Stimulated activated naive CD4-positive, alpha-beta T cell (primary cell): ENCODE measurements at places on chromosomes 6 and 20.

- DNase-seq: peak; percentile 72
Measured at GRCh38 chr6:25027221-25027916, 91.6 kb upstream of the RIPOR2 start.

GRCh38 chr6:44495036-44495901 lies 107.8 kb downstream of the CDC5L start:
- no peak for DNase-seq

DNA sequence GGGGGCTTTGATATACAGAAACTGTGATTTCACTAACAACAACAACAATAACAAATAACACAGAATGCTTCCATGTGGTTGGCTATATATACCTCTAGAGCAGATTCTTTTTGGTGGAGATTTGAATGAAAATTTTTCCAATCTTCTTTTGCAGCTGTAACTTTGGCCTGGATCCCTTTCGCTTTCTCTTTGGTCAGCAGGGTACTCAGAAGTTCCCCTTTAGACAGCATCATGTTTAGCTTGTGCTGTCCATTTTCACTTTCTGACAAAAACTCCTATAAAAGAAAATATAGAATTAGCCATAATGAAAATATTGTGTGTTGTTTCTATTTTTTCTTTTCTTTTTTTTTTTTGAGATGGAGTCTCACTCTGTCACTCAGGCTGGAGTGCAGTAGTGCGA lies 264.2 kb downstream of the SYNE1 start:
- no peak for DNase-seq

- DNase-seq: no peak
Measured at GRCh38 chr6:168145747-168146596, 67.0 kb upstream of the FRMD1 start.

- no peak for DNase-seq
Measured at GRCh38 chr6:89462503-89462902, 29.6 kb downstream of the ANKRD6 start.

DNA sequence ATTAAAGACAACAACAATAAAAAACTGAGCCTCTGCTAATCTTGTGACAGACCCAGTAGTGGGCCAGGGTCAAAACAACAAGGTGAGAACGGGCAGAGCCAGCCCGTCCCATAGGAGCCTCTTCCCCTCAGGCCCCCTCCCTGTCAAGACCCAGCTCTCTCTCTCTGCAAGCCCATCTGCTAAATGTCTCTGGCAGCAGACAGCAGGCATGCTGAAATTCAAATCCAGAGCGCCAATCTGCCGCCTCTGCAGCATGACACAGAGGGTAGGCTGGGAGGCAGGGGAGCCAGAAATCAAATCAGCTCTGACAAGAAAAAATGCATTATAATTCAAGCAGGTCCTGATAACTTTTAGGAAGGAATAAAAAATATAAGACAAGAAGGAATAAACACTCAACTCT lies 26.3 kb downstream of the METTL24 start:
- no peak for DNase-seq

DNA sequence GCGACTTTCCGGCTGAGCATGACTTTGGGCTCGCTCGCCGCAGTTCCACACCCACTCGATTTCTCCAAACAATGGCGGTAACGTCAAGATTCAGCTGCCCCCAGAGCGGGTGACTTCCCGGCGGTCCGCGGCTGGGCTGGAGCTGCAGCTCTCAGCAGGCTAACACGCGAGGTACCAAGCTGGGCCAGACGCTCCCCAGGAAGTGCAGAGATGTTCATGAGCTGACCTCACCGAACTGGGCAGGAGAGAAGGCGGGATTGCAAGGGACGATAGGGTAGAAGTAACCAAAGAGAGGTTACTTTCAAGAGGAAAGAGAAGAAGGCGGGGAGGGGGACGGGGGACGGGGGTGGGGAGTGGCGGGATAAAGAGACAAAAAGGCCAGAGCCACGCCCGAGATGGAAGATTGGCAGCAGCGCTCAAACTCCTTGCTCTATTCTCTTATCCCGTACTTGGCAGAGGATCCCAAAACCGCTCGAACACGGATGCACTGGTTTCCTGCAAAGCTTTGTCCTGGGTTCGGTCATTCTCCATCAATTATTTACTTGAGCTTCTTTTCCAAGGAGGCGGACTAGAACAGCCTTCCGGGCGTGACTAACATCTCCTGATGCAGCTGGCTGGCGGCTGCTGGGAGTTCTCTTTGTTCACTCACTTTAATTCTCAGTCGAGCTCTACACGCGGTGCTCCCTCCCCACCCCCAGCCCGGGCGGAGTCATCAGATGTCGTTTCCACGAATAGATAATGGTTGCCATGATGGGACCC lies at the start of gene MTCL3:
Gene MTCL3 (minus strand): TSS at position 626 of the 759 bp plus-strand sequence.
- DNase-seq: no peak
